ENCODE measurements at places on chromosomes 16 and 17.

- no peak for DNase-seq
Observed at GRCh38 chr17:72962106-72962505, 130.4 kb downstream of the SLC39A11 start.

- DNase-seq, result no peak
Observed at GRCh38 chr16:85891776-85892166, 7.2 kb upstream of the IRF8 start.

DNA sequence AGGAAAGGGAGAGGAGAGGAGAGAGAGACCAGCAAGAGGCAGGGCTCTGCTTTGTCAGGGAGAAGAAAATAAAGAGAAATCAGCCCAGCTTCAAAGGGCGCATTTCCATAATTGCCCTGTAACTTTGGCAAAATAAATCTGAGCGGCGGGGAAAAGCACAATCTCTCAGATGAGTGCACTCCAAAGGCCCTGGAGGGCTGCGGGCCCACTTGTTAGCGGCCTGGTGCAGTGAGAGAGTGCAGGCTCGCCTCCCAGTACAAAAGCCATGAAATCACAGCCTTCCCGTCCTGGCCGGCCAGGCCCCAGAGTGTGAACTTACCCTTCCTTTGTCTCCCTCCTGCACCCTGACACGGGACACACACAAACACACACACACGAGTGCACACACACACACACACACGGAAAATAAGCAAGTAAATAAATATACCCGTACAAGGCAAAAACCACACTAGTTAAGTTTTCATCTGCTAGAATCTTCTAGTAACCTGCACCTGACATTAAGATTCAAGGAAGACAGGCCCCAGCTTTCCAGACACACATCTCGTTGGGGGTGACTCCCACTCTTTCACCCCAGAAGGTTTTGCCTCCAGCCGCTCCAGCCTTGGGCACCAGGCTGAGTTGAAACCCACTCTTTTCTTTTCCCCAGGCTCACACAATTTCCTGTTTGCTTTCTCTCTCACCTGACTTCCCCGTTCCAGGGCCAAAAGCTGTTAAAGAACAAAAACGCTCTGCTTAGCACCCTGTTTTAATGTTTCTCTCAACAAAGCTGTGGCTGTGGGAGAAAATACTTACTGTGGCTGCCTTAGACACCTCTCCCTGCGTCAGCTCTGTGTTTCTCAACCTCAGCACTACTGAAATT is 8.5 kb downstream of the IRX3 start:
- peak; percentile 85 for DNase-seq

- DNase-seq, result no peak
Observed at GRCh38 chr17:69728816-69729215, 314.3 kb downstream of the MAP2K6 start.

GRCh38 chr17:61057257-61057656 is 342.4 kb upstream of the TBX2 start:
- no peak for DNase-seq
